ENCODE measurements at places on chromosomes 4 and X.

- no peak for DNase-seq
These were observed 149.4 kb upstream of the CHRDL1 start for GRCh38 chrX:110944751-110945675.

DNA sequence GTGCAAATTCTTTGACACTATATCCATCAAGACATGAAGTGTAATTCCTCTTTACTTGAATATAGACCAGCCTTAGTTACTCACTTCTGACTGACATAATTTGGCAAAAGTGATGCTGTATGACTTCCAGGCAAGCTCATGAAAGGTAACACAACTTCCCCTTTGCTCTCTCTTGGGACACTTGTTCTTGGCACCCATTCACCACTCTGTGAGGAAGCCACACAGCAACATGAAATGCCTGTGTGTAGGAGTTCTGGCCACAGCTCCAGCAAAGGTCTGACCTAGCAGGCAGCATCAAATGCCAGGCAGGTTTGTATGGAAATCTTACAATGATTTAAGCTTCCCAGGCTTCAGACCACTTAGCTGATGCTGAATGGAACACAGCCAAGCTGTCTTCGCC, 280.3 kb downstream of the PDHA2 start:
- no peak for DNase-seq

DNA sequence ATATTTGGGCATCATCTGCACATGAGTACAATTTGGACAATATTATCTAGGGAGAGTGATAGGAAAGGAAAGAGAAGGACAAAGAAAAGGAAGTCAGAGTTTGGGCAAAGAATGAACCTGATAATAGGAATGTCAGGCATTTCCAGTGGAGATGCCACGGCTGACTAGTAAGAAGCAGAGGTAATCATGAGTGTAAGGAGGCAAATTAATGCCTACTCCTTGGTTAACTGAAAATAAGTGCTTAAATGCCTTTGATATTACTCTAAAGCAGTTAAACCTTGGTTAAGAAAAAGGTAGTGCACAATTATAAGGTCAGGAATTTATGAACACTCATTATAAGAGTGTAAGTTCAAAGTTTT, 99.2 kb upstream of the DDIT4L start:
- DNase-seq: no peak

- DNase-seq: no peak
These were observed 94.9 kb upstream of the NDP start for GRCh38 chrX:44068043-44068442.

DNA sequence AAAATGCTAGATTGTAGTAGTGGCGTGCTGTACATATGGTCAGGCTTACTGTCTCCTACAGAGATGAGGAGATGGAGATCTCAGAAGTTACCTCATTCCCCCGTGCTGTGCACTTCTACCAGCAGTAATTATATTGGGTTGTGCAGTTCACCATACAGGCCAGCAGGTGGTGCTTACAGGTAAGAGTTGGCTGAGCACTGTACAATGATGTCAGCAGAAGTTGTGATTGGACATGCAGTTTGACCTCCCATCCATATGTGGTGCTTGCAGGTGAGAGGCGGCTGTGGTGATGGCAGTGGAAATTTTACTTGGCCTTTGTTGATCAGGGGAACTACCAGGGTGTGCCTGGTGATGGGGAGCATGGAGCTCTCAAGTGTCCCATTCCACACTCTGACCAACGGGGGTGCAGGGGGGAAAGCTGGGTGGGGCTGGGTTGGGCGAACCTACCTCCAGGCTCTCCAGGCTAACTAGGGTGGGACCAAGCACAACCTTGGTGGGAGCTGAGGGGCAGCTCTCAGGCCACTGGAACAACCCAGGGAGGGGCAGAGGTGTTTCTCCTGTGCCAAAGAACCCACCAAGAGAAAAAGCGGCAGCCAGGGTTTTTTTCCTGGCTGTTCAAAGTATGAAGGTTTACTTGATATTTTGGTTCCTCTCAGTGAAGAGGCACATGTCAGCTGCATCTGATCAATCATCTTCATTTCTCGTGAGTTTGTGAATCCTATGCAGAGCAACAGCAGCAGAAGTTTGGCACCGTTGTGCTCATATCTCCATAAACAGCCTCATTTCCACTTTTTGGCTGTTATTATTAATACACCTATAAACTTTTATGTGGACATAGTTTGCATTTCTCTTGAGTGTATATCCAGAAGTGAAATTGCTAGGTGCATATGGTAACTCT, 73.8 kb upstream of the FREM3 start:
- DNase-seq: no peak

DNA sequence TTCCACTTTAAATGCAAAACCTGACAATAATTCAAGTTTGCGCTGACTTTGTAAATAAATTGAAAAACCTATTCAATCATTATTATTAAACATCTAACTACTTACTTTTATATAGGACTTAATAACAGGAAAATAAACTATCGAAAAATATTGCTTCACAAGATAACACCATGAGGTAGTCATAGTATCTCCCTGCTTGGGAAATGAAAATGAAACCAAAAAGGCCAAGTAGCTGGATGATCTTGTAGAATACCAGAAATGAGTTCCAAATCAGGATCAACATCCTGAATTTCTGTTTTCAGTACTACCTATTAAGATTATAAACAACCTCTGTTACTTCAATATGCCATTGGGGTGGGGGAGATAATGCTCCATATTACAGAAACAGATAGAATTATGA, 58.9 kb downstream of the CHIC2 start:
- DNase-seq: no peak

DNA sequence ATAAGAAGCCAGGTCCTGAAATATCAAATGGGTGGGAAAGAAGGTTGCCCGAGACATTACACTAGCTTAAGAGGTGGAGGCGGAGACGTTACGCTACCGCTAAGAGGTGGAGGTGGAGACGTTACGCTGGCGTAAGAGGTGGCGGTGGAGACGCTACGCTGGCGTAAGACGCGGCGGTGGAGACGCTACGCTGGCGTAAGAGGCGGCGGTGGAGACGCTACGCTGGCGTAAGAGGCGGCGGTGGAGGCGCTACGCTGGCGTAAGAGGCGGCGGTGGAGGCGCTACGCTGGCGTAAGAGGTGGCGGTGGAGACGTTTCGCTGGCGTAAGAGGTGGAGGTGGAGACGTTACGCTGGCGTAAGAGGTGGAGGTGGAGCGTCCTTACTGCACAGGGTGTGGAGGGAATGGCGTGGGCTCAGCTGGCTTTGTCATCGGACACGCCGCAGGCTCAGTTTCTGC, 12.8 kb downstream of the CYP4V2 start:
- DNase-seq: no peak

DNA sequence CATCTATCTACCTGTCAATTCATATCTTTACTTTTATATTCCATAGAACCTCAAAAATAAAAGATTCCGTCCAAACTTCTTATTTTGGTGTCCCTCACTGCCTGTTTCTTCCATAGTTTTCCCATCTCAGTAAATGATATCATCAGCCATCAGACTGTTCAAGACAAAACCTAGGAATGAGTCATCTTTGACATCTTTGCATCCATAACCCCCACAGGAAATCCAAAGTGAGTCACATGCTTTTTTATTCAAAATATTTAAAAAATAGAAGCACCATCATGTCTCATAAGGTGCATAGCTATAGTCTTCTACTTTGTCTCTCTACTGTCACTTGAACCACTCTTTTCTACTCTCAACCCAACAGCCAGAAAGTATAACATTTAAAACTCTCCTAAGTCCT, 29.9 kb upstream of the CXXC4 start:
- no peak for DNase-seq

- DNase-seq: no peak
These were observed 29.0 kb downstream of the RNF4 start for GRCh38 chr4:2497931-2498330.

DNA sequence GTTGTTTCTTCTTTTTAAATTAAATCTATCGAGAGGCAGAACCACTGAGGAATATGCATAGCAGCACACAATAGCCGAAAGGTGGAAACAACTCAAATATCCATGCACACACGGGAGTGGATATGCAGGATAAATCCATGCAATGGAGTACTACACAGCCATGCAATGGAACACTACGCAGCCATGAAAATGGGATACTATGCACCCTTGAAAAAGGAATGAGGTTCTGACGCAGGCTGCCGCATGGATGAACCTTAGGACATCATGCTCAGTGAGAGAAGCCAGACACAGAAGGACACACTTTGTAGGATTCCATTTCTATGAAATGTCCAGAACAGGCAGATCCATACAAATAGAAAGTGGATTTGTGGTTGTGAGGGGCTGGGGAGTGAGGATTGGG, 18.4 kb upstream of the P2RY8 start:
- DNase-seq: no peak

DNA sequence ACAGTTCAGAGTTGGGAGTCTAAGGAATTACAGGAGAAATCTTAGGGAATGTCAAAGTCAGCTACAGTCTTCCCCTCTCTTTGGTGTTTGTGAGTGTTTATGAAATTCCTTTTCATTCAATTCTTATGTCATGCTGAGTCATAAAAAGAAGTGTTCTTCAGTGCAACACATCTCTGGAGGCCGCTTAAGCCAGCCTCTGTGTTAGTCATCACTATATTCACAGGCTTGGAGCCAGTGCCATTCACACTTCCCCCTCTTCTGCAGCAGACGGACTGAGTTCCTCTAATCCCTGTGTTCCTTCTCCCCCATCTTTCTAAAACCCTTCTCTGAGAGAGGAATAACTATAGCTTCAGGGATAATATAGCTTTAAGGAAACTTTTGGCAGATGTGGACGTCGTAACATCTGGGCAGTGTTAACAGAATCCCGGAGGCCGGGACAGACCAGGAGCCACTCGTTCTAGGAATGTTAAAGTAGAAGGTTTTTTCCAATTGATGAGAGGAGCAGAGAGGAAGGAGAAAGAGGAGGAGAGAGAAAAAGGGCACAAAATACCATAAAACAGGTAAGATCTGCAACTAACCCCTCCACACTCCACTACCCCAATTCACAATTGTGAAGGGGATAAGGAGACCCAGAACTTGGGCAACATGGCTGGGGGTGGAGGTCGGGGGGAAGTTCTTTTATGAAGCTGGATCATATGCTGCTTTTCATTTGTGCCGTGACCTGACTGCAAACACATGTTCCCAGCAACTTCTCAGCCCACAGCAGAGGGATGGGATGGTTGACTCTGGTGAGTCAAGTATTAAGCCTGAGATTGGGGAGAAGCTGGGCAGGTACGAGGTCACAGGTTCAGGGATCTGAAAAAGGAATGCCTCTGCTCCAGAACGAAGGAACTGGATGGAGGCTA, at the start of gene SRPX2:
Gene SRPX2, plus strand, starts transcription at position 244 of the 905 bp plus-strand sequence. CDS start 2,124 bp downstream, outside the sequence.
- DNase-seq: no peak

GRCh38 chr4:122512430-122512829, 55.9 kb upstream of the IL2 start:
- DNase-seq: no peak

DNA sequence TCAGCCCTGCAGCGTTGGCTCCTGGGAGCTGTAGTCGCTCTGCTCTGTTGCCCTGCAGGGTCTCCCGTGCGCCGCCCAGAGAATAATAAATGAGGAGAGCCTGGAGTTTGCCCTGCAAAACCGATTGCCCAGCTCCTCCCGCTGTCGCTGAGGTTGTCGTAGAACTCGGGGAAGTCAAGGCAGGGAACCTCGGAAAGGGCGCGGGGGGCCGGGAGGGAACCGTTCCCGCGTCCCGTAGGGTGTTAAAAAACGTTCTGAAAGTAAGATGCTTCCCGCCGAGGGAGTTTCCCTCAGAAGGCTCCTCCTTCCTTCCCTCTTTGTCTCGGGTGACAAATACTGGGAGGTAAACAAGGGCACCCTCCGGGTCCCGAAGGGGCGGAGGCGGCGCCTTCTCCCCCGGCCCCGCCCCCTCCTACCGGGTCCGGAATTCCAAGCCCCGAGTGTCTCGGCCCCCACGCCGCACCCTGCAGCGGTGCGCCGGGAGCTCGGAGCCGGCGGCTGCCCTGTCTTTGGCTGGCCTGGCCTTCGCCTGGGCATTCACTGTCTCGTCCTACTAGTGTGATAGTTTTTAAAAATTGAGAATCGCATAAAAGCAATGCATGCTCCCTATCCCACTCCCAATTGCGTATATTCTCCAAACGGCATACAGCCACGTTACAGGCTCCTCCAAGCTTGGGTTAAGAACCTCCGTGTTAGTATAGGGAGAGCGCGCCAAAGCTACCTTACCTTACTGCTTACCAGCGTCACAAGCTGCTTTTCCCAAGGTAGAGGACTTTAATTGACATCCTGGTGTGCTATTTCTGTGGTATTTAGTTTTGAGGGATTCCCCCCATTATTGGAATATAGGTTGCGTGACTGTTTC, 964 bp upstream of the HMGB2 start:
- peak; percentile 35 for DNase-seq

DNA sequence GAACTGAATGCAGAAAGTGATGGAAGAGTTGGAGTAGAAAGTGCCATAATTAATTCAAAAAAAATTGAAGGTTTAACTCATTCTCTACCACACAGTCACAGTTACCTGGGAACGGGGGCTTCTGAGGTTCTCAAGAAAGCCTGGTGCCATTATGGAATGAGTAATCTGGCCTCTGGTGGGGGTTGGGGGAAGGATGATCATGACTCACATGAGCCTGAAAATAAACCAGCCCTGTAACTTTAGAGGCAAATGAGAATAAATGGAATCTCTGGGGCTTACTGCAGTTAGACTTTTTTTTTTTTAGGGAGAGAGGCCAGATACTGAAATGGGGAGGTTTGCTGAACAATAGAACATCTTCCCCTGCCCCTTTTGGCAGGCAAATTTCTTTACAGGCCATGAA, 55.3 kb downstream of the SOD3 start:
- no peak for DNase-seq

GRCh38 chrX:149462849-149463248, 42.3 kb downstream of the IDS start:
- no peak for DNase-seq
